GM04503 (cell line): ENCODE measurements at places on chromosomes 1 and 21.

DNA sequence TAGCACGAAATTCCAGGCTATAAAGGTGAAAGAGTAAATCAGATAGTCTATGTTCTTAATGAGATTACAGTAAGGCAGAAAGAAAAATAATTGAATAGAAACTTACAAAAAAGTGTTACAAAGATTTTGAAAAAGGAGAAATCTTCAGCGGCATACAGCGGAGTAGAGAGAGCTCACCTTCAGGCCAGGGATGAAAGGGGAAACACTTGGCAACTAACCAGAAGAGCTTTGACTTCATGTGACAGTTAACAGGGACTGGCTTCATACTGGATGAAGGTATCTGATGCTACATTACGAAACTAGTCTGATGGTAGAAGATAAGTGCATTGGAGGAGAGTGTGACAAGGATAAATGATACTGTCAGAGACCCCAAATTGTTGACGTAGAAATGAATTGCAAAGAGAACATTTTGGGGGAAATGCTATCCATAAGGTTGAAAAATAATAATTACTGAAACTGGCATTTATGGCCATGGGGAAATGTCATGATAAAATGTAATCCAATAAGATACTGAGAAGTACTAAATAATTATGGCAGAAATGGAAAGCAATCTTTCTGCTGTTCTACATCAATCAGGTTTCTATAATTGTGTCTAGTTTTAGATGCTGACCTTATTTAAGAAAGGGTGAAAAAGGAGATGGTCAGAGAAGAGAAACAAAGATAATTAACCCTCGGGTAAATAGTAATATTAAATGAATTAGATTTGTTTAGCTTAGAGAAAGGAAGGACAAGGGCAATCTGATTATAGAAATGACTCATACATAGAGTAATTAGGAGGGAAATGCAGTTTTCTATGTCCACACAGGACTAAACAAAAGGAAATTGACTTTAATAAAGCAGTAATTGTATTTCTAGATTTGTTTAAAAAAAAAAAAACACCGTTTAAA lies 808.7 kb downstream of the NCAM2 start:
- no peak for DNase-seq

GRCh38 chr1:22855668-22856606 lies 116.7 kb downstream of the LACTBL1 start:
- no peak for DNase-seq

- DNase-seq, result no peak
Measured at GRCh38 chr1:226638608-226639007, 90.0 kb downstream of the STUM start.

GRCh38 chr1:155454096-155454495 lies 108.5 kb downstream of the ASH1L start:
- DNase-seq, result no peak

GRCh38 chr1:160351629-160352028 lies 8.4 kb downstream of the NCSTN start:
- DNase-seq, result no peak

DNA sequence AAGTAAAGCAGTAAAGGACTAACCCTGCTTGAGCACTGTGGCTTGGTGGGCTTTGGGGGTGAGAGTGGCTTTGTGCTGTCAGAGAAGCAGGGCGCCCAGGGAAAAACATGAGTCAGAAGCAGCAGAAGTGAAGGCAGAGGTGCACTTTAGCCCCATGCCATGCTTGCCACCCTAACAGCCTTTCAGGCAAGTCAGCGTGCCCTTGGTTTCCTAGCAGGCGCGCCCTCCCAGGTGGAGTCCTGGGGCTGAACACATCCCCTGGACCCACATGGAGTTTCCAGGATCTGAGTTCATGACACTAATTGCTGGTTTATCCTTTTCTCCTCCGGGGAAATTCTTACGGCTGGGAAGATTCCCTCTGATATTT lies 106.6 kb downstream of the TLR5 start:
- no peak for DNase-seq

DNA sequence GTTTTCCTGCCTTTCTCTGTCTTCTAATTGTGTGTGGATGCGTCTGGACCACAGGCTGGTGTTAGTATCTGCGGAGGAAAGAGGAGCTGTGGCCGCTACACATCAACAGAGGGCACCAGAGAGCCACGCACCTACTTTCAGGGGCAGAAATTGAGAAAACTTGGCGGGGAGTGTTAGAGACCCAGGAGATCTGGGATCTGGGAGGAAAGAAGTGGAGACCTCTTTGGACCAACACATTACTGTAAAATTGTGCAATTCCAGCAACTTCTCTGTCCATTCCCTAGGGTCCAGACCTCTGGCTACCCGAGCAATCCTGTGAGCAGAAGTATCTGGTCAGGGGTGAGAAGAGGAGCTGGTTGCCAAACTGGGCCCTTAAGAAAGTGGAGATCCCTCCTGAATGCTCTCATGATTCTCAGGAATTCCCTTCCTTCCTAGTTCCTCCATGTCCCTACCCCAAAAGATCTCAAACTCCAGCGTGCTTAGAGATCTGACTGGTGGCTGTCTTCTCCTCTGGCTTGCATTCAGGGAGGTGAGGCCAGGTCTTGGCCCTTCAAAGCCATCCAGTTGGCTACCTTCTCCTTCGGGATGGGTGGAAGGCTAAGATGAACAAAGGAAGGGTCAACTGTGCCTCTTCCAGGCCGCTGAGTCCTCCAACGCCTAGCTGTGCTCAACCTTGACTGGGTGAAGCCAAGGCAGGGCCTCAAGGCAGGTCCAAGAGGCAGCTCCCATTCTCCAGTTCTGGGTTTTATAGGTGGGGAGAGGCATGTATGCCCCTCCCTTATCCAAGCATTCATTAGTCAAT lies 1.2 kb upstream of the KIRREL1 start:
- no peak for DNase-seq

DNA sequence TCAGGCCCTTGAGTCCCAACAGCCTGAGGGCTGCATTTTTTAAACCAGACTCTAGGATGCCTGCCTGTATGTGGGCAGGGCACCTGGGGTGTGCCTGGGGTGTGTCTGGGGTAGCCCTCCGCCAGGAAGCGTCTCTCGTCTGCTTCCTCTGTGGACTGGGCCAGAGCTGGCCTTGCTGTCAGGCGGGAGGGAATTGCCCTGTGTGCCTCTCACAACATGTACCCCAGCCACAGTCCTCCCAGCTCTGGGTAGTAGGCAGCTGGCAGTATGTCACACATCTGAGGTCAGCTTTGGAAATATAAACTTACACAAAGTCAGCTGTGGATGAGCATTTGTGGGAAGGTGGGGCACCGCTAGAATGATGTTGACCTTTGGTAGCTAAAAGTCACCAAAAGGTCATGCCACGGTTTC lies 13.0 kb downstream of the TRAF5 start:
- no peak for DNase-seq

- DNase-seq, result peak; percentile 17
Measured at GRCh38 chr1:193569096-193569982, 382.9 kb upstream of the B3GALT2 start.

DNA sequence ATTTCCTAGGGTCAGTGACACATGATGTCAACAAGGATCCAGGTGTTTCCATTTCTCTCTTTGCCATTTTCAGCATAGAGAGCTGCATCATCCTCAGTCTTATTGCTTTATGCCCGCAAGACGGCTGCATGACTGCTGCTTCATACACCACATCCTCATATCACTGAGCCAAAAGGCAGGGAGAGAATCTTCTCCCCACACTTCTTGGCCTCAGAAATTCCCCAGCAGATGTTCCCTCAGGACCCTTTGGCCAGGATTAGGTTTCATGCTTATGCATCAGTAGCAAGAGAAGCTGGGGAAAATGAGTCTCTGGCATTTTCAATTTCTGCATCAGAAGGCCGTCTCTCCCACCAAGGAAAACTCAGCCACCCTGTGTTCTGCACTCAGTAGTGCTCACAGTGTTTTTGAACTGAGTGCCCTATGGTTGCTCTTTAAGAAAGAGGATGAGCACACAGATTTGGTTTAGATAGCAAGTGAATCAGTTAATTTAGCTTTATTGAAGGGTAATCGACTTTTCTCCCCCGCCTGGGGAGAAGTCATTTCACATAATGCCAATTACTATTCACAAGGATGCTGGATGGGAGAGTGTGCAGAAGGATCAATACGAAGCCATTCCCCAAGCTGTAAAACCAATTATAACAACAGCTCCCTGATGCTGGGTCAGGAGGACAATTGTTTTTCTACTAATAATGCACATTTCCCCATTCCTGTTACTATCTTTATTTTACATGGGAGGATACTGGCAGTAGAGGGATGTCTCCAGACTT lies 360.2 kb downstream of the HHIPL2 start:
- DNase-seq, result no peak
